ENCODE measurements at places on chromosomes 2 and 18.

DNA sequence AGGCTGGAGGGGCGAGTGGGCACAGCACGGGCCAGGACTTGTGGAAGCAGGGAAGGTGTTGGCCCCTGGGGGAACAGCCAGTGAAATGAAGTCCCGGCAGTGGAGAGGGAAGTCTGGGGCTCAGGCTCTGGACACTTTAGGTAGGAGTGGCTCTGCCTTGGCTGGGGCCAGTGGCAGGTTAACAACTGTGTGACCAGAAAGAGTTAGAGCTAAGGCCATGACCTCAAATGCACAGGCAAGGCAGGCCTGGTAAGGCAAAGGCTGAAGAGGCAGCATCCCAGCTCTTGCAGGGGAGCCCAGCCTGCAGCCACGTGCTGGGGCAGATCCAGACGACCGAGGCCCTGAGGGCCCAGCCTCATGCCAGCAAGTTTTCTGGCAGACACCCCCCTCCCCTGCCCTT, 21.5 kb downstream of the PCARE start:
- DNase-seq: no peak

- no peak for DNase-seq
Measured at GRCh38 chr2:72142570-72143440, 4.9 kb downstream of the CYP26B1 start.

DNA sequence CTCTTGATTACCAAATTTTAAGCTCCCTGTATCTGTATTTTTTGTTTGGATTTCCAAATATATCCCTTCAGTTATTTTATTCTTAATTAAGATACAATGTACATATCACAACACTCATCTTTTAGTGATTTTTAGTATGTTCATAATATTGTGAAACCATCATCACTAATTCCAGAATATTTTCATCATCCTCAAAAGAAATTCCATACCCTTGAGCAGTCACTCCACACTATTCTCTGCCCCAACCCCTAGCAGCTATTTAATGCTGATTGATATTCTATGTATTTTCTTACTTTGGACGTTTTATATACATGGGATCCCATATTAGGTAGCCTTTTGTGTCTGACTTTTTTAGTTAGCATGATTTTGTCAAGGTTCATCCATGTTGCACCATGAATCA, 127.4 kb upstream of the SLC8A1 start:
- DNase-seq: no peak

DNA sequence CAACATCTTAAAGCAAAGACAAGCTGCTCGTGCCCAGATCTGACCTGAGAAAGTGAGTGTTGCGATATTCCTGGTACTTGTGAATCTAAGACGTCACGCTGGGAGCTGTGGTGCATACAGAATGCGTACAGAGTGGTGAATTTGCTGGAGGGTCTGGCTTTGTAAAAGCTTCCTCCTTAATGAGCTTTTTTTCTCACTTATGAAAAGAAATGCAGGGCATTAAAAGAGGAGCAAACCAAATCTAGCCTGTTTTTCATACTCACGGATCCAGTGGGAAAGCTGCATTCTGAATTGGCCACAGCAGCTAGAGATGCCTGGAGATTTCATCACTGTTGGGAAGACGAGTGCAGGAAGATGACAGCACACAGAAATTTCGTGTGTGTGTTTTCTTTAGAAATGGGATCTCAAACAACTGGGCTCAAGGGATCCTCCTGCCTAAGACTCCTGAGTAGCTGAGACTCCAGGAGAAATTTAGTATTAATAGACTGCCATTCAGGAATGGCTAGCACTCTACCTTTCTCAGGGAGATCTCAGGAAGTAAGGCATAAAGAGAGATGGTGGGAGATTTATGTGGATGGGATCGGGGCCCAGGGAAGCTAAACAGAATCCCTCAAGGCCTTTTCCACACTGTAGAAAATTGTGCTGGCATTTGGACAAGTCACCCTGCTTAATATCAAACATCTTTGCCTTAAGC, 181.3 kb downstream of the ALPK2 start:
- no peak for DNase-seq

GRCh38 chr2:239381709-239382134, 19.1 kb downstream of the HDAC4 start:
- no peak for DNase-seq

DNA sequence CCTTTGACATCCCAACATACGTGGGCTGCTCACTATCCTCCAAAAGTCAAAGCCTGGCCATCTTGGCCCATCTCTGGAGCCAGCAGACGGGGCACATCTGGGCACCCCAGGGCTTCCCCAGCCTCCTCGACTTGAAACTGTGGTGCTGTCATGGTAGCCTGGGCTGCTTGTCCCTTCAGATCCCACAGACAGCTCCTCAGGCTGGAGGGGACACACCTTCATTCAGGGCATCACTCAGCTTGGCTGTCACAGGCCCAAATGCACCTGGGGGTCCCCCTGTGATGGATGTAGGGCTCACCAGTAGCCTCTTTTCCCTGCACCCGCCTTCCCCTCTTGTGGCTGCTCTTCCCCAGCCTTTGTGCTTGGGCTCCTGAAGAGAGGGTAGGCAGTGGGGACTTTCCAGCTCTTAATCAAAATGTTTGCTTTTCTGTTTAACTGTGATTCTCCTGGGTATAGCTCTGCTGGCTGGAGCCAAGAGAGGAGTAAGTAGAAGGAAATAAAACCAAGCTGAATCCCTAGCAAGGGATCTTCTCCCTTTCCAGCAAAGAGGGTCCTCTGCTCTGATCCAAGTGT, 92.3 kb downstream of the GYPC start:
- no peak for DNase-seq

DNA sequence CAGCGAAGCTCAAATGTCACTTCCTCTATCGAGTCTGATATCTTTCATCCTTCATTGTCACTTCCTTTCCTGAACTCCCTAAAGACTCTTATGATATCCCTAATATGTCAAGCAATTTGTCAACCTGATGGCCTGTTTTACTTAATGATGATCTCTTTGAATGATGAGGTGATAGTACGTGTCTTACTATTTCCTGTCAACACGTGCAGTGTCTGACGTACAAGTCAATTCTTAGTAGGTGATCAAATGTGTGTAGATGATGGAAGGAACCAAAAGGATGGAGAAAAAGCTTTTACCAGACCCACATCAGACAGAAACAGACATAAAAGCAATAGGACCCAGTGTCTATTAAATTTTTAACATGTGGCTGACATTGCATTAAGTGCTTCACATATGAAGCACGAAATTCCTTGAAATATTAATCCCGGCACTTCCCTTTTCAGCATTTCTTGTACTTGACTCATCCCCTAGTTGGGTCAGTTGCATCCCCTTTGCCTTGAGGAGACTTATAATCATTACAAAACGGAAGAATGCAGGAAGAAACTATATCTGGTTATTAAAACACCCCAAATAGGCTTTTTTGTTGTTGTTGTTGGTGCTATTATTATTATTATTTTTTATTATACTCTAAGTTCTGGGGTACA, 108.6 kb upstream of the NYAP2 start:
- DNase-seq: no peak

DNA sequence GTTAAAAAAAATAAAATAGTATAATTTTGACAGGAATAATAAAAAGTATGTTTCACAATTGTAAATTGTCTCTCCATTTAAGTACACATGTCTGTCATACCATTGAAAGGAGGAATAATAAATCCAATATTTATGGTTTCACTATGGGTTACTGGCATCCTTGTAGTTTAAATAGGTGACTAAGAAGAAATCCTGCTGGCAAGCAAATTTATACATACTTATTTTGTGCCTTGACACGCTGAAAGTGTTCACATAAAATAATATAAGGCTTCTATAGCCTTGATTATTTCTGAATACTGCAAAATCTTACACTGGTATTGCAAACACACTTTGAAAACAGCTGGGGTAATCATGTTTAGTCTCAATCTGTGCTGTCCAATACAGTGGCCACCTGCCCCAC, 138.3 kb upstream of the ETAA1 start:
- no peak for DNase-seq

GRCh38 chr2:26463244-26464192, 14.4 kb downstream of the OTOF start:
- DNase-seq: no peak

DNA sequence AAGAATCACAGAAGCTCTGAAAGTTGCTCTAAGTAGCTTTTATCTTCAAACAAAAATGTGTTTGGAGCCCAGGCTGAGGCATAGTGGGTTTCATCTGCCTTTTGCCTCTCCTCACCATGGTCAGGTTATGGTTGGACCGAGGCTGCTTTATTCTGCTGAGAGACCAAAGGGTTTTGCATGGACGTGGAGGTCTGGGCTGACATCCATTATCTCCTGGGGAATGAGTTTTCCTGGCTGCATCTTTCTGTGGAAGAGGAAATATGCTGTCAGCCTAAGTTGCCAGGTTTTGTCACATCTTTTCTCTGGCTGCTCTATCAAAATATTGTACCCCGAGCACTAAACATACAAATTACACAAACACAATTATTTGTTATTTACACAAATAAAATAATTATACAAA, 223.2 kb downstream of the LDLRAD4 start:
- DNase-seq: no peak

GRCh38 chr2:42513252-42513918, 19.6 kb upstream of the KCNG3 start:
- DNase-seq: no peak

GRCh38 chr18:70781860-70782453, 493.1 kb downstream of the SOCS6 start:
- DNase-seq: peak; percentile 74

GRCh38 chr18:45110577-45111501, 430.2 kb downstream of the SETBP1 start:
- no peak for DNase-seq

DNA sequence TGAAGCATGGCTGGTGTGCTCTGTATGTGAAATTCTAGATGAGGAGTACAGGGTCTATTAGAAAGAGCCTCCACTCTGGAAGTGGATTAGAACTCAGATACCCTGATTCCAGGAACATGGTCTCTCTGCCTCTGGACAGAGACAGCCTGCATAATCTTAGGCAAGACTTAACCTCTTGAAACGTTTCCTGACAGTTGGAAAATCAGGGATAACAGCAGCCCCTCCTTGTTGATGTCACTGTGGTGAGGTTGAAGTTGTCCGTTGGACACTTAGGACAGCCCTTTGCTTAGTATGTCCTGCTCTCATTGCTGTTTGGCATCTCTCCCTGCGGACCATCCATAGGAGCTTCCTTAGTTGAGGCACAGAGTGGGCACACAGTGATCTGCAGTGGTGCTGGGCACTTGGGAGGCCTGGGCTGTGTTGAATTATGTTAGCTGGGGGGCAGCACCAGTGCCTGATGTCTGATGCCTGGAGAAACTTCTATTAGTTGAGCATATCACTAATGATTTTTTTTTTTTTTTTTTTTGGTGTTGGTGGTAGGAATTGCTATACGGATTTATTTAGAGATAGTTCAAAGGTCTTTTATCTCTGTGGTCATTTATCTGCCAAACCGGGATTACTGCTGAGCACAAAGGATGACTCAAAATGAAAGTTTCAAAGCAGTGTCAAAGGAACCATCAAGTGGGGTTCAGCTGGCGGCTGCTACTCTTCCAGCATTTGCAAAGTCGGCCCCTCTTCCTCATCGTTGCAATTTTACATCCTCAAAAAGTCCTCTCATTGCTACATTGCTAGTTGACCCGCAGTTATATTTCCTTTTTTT, 28.8 kb downstream of the SETBP1 start:
- no peak for DNase-seq

DNA sequence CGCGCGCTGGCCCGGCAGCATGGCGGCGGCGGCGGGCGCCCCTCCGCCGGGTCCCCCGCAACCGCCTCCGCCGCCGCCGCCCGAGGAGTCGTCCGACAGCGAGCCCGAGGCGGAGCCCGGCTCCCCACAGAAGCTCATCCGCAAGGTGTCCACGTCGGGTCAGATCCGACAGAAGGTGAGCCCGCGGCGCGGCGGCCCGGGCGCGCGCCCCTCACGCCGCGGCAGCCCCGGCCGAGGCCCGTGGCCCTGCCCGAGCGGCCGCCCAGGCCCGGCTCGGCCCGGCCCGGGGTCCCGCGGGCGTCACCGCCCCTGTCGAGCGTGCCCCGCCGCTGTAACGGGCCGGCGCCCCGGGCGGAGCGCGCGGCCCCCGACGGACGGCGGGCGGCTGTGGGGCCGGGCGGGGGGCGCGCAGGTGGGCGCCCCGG, 218 bp downstream of the DGKD start:
- no peak for DNase-seq

DNA sequence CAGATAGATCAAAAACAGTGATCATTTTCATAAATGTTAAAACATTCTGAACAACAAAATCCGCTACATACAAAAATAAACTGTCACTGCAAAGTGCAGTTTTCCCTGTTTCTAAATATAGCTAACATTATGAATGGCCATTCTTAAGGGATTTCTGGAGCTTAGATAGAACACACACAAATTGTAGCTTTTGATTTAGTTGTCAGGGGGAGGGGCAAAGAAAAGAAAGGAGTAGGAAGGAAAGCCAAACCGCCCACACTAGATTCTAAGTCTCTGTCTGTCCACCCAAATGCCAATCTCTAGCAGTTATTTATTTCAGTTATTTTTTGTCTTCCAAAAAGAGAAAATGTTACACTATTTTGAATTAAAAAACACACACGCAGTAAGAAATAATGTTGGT, 182.4 kb downstream of the CDH2 start:
- DNase-seq: no peak

DNA sequence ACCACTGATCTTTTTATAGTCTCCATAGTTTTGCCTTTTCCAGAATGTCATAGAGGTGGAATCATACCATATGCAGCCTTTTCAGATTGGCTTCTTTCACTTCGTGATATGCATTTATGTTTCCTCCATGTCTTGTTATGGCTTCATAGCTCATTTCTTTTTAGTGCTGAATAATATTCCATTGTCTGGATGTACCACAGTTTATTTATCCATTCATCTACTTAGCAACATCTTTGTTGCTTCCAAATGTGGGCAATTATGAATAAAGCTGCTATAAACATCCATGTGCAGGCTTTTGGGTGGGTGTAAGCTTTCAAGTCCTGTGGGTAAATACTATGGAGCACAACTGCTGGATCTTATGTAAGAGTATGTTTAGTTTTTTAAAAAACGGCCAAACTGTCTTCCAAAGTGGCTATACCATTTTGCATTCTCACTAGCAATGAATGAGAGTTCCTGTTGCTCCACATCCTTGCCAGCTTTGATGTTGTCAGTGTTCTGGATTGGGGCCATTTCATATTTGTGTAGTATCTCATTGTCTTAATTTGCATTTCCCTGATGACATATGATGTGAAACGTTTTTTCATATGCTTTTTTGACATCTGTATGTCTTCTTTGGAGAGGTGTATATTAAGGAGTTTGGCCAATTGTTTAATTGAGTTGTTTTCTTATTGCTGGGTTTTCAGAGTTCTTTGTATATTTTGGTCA, 20.6 kb downstream of the STPG4 start:
- DNase-seq: no peak

DNA sequence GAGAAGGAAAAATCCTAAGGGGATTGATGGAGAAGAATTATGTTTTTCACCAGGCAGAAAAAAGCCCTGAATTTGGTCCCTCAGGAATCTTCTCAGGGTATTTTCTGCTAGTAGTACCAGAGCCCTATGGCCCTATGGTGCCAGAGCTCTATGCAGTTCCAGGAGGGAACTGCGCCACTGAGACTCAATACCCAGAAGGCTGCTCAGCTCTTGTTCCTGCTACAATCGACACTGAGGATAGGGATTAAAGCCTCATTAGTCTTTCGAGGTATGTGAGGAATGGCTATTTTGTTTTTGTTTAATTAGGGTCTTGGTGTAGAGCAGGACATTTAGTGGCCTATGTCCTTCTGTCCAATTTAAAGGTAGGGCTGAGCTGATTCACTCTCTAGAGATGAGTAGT, 21.7 kb upstream of the PPP3R1 start:
- DNase-seq: no peak

GRCh38 chr2:23159746-23160405, 225.1 kb upstream of the KLHL29 start:
- DNase-seq: no peak

GRCh38 chr2:69966496-69966895, 5.1 kb upstream of the ASPRV1 start:
- DNase-seq: no peak

- no peak for DNase-seq
Measured at GRCh38 chr2:226474131-226474530, 325.5 kb downstream of the IRS1 start.
